Stimulated activated CD4-positive, alpha-beta T cell treated with anti-CD3 and anti-CD28 coated beads, Interleukin-15, amount 100 ng/mL, for 1 hour (primary cell): ENCODE measurements at places on chromosomes 5 and 9.

- no peak for DNase-seq
These were observed 38.3 kb downstream of the NR2F1 start for GRCh38 chr5:93621327-93621798.

- DNase-seq: no peak
These were observed 203.4 kb downstream of the GADD45G start for GRCh38 chr9:89808076-89808755.

DNA sequence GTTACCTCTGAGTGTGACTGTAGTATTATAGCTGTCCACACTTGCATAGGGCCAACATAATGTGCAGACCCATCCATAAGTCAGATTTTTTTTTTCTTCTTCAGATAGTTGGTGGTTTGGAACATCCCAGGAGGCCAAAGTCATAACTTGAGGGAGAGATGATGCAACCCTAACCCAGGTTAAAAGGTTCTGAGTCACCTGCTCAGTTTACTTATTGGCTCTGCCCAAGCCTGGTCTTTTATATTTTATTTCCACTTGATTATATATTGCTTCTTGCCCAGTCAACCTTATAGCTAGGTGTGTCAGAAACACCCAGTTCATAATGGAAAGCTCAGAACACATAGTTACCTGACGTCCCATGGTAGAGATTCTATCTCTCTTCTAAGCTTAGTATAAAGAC lies 113.1 kb upstream of the PCSK1 start:
- DNase-seq: no peak

- no peak for DNase-seq
These were observed 130.7 kb upstream of the KLF4 start for GRCh38 chr9:107620236-107620635.

DNA sequence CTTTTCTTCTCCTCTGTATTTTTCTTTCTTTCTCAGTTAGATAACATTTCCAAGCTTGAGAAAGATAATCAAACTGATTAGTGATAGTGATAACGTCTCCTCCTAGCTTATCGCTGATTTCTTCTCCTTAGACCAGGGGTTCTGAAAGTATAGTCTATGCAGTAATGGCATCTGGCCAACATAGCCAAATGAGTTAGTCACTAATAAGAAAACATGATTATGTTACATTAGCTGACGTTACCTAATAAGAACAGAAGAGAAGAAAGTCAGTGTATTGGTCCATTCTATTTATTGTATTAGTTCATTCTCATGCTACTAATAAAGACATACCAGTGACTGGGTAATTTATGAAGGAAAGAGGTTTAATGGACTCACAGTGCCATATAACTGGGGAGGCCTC lies 111.2 kb downstream of the STRBP start:
- DNase-seq: no peak
